ENCODE measurements at places on chromosomes 2 and 18.
A peak's percentile ranks its signal among the peaks of the same experiment; 100 is the strongest.

DNA sequence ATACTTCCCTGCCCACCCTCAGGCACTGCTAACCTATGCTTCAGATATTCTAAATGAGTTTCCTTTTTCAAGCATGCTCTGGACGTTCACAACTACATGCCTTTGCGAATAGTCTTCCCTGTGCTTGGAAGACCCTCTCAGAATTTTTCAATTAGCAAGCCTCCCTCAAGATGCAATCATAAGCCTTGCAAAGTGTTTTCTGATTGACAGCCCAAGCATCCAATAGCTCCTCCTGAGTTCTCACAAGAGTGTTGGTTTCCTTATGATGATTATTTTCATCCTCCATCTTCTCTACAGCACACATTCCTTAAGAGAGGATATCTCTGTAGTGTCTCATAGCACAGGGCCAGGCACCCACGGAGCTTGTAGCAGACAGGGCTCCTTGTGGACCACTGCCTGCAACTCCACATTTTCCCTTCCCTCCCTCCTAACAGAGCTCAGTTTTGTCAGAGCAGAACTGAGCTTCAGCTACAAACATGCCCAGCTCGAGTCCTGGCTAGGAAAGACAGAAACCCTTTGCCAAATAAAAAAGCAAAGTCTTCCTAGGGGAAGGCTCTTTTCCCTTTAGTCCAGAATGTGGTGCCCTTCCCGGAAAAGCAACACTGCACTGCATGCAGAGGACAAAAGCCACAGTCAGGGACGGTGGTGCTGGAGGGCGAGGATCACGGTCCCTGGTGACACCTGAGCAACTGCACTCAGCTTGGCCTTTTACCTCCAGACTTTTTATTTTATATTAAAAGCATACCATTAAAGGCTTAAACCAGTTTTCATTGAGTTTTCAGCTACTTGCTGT, 819.8 kb upstream of the ID2 start:
- DNase-seq, result no peak

DNA sequence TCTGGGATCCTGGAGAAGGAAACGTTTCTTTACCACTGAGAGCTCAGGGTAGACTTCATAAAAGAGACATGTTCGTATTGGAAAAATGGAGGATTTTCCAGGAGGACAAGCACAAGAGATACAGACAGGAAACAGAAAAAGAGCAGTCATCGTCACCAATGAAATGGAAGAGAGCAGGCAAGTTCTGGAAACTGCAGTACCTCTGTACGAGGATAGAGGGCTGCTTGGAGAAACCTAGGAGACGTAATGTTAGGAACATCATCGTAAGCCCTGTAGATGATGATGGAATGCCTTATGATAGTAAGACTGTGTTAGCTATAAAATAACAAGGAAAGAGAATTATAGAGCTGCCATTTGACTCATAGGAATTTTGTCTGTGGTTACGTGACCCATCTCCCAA, 121.1 kb upstream of the KLHL14 start:
- no peak for DNase-seq

- DNase-seq, result no peak
These were observed 20.8 kb downstream of the CCL20 start for GRCh38 chr2:227834423-227834822.

GRCh38 chr2:229856413-229856812, 65.4 kb downstream of the TRIP12 start:
- DNase-seq, result no peak

DNA sequence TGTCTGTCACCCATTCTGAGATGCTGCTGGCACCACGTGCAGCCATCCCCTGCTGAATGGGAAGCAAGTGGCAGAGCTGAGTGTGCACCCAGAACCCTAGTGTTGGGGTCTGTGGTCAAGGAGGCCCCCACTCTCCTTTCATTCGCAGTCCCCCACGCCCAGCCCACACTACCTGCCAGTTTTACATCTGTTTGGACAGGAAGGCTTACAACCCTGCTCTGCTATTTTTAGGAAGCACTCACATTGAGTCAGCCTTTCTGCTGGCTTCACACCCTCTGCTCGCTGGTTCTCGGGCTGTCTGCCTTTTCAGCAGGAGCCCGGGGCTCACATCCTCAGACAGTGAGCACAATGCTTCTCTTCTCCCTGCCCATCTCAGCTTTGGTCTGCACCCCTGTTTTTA, 10.7 kb upstream of the ADCY3 start:
- DNase-seq, result no peak

DNA sequence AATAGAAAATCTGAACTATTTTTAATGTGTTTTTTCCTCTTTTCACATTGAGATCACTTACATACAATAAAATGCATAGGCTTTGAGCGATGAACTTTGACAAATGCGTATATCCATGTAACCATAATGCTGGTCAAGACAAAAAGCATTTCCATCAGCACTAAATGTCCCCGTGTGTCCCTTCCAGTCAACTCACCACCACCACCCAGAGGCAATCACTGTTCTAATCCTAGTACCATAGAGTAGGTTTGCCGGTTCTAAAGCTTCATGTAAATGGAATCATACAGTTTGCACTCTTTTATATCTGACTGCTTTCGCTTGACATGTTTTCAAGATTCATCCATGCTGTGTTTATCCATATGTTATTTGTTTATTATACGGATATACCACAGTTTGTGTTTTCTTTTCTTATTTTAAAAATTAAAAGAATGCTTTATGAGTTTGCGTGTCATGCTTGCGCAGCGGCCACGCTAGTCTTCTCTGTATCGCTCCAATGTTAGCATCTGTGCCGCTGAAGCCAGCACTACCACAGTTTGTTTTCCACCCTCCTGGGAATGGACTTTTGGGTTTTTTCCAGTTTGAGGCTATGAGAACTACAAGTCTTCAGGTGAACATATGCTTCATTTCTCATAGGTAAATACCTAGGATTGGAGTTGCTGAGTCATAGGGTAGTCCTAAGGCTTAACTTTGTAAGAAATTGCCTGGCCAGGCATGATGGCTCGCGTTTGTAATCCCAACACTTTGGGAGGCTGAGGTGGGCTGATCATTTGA, 197.5 kb upstream of the CHAC2 start:
- DNase-seq, result no peak

DNA sequence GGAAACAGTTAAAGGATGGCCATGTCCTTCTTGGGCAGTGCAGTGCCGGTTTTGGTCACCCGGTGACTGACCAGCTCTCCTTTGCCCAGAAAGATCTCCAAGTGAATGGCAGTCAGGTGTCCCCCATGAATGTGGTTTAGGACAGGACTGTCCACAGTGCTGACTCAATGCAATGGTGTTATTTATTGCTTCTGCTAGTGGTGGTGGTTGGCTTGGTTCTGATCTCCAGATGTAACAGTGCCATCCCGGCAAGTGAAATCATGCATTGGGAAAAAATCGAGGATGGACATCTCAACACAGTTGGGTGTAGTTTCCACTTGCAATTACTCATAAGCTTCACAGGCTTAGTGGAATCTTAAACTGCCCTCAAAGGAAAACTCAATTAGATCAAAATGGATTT, 81.9 kb downstream of the TGOLN2 start:
- DNase-seq, result no peak

- DNase-seq, result no peak
These were observed 120.4 kb downstream of the PDE11A start for GRCh38 chr2:177952151-177952550.

DNA sequence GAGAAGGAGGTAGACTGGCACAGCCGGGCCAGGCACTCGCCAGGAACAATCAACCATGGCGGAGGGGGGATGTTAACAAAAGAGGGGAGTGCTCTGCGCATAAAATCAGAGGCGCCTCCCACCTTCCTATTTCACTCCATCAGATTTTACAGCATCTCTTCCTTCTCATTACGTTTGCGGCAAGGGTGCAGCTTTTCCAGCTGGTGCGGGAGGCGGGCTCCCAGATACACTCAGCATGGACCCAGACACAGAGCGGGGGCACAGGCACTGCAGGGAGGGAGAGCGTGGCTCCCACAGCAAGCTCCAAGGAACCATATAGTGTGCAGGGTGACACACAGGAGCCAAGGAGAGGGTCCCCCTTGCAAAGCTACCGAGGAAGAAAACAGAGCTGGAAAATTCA, 176.3 kb downstream of the EIPR1 start:
- DNase-seq, result no peak

GRCh38 chr2:156339865-156340264, 7.3 kb upstream of the NR4A2 start:
- DNase-seq, result no peak

DNA sequence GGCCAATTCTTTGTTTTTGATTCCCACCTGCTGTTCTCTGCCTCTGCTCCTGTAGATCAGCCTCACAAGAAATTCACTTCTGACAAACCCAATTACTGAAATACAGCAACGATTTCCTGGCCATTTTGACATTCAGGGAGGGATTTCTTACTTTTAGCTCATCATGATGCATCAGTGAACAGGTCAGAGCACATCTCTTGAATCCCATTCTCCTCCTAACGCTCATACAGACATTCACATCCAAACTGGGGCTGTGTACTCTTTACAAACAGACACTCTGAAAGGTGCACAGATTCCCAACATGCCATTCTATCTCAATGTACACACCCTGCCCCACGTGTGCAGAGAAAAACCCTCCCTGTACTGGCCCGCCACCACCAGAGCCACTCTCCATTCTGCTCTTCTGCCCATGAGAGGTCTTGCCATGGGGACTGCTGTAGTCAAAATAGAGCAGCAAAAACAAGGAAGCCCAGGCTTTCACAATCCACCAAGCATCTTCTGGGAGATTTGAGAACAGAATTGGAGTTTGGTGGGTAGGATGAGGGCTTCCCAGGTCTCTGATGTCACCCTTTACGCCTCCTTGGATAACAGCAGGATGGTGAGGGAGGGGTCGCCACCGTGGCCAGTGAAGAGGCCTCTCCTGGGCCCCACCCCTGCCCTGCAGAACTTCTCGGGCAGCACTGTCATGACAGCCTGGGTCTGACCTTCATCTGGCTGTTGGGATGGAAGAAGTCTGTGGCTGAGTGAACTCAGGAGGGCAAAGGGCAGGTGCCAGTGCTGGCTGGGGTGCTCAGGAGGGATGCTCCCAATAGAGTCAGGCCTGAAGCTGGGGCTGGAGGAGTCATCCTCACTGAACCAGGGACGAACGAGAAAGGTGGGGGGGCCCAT, 41.9 kb upstream of the ZFP36L2 start:
- DNase-seq, result no peak

DNA sequence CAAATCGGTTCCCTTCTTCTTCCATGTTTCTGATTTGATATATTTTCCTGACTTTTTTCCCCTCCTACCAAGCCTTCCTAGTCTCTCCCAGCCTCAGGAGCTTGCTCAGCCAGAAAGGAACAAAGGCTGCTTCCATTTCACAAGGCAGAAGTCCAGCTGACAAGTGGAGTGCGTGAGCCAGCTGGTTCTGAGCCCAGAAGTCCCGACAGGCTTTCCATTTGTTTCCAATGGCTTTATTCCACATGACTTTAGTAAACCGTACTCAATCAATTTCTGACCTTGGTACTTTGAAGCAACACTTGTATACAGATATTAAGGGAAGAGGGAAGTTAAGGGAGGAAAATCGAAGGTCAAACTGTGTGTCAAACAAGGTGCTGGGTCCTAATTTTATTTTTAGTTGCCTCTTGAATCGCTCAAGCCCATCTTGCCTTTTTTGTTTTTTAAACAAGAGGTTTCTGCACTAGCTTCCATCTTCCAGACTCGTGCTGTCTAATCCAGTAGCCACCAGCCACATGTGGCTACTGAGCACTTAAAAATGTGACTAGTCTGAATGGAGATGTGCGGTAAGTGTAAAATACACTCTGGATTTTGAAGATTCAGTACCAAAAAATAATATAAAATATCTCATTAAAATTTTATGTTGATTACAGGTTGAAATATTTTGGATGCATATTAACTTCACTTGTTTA, 36.2 kb downstream of the WIPF1 start:
- no peak for DNase-seq

DNA sequence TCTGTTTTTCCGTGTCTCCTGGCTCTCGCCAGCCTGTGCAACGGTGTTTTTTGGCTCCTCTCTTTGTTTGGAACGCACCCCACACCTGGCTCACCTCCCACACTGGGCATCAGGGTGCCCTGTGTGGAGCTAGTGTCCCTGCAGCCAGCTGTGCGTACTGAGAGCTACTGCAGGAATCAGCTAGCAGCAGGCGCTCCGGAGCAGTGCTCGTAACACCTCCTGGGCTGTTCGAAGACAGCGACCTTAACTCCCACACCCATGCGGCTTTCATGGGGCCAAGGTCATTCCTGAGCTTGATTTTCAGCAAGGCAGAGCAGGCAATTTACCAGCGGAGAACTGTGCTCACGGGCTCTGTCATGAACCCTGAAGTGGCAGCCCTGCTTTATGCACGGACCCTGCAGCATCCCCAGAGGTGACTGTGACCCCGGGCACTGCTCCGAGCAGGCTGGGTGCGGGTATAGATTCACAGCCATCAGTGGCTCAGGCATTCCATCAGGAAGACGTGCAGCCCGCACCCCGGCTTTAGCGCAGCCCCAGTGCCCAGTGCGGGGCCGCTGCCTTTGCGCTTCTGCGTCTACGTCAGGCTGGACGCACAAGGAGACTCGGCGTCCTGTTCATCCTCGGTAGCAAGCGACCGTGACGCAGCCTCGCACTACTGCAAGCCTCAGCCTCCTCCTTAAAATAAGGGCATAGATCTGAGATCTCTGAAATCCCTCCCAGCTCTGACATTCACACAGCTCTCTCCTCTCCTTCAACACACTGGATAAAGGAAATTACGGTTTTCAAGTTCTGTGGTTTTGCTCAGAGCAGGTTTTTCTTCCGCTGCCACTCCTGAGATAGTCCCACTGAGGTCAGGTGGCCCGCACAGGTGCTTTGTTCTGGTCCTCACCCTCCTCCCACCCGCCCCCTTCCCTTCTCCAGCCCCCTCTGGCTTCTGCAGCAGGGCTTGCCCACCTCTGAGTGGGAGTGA, 58.2 kb downstream of the ADI1 start:
- DNase-seq, result no peak

GRCh38 chr2:3091696-3092095, 285.9 kb downstream of the EIPR1 start:
- no peak for DNase-seq

GRCh38 chr2:43426305-43427031, 169.4 kb downstream of the THADA start:
- peak; percentile 13 for DNase-seq

DNA sequence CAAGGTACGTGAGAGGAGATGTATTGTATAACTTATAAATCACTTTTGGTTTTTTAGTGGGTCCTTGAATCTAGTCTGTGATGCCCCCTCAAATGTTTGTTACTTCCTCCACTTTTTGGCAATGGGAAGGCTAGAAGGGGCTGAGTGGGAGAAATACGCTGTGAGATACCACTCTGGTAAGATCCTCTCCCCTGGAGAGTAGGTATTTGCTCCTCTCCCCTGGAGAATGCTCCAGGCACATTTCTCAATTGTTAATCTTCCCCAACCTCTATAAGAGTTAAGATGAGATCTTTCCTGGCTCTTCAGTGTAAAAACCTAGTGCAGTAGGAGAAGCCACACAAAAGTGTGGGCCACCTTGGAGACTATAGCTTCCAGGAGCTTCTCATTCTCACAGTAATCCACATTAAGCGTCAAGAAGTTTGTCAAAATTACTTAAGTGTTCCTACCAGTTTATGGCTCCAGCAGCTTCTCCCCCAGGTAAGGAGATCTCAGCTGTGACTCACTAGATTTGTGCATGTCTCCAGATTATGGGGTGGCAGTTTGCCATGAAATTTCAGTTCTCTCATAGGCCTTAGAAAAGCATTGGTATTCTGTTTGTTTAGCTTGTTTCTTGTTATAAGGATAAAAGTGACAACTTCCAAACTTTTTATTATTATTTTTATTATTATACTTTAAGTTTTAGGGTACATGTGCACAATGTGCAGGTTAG, 182.6 kb downstream of the FSIP2 start:
- no peak for DNase-seq

GRCh38 chr2:179275253-179276012, 10.8 kb upstream of the SESTD1 start:
- DNase-seq, result no peak

- DNase-seq, result peak; percentile 26
These were observed 971.0 kb upstream of the CDH2 start for GRCh38 chr18:29147944-29148343.
